SJCRH30 (cell line): ENCODE measurements at places on chromosomes 1 and 21. TPM values are rescaled to one million over a fixed set of nuclear protein-coding genes. Genes with fewer than 3 reads are reported as not detected.

The OR2T33 gene
- not detected in 2 replicates for total RNA-seq

The CHI3L1 gene
- total RNA-seq, result not detected in 2 replicates

The FCGR1A gene
- not detected in 2 replicates for total RNA-seq

The TRNP1 gene
- 0.42 and 0.81 TPM in 2 replicates for total RNA-seq
